ENCODE measurements at places on chromosomes 7 and 10.
A peak's percentile ranks its signal among the peaks of the same experiment; 100 is the strongest.

DNA sequence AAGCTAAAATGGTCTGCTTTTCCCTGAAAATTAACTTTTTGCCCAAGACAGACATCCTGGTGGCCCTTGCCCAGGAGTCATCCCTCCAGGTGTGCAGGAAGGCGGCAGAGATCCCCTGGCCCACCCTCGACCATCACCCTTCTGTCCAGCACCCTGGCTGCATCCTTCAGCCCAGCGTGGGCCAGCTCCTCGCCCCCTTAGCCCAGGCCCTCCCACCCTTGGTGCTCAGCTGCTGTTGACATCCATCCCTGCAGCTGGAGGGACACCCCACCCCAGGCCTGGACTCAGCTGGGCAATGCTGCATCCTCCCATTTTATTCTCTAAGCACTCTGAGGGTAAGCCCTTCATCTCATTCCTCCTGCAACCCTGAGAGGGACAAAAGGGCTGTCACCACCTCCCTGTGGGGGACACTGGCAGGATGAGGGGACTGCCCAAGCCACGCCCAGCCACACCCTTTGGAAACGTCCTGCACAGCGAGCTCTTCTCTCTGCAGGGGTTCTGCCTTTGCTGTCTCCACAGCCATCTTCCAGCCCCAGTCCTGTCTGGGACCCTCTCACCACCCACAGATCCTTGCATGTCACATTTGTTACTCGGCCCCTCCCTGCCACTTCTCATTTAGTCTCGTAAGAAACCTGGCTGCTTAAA lies 30.7 kb downstream of the EN2 start:
- no peak for DNase-seq

DNA sequence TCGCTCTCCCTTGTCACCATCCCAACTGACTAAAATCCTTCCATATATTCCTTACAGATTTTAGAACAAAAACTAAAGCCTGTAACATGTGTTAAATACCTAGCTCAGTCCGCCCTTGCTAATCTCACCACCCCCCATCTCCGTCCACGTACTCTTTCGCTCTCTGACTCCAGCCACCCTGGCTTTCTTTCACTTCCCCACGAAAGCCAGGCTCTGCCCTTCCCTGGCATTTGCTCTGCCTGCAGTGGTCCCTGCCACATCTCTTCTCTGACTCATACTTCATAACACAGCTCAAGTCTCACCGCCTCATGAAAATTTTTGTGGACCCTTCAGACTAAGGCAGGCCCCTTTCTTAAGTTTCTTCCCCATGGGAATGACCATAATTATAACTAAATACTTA lies 11.7 kb upstream of the GPAM start:
- DNase-seq: no peak

DNA sequence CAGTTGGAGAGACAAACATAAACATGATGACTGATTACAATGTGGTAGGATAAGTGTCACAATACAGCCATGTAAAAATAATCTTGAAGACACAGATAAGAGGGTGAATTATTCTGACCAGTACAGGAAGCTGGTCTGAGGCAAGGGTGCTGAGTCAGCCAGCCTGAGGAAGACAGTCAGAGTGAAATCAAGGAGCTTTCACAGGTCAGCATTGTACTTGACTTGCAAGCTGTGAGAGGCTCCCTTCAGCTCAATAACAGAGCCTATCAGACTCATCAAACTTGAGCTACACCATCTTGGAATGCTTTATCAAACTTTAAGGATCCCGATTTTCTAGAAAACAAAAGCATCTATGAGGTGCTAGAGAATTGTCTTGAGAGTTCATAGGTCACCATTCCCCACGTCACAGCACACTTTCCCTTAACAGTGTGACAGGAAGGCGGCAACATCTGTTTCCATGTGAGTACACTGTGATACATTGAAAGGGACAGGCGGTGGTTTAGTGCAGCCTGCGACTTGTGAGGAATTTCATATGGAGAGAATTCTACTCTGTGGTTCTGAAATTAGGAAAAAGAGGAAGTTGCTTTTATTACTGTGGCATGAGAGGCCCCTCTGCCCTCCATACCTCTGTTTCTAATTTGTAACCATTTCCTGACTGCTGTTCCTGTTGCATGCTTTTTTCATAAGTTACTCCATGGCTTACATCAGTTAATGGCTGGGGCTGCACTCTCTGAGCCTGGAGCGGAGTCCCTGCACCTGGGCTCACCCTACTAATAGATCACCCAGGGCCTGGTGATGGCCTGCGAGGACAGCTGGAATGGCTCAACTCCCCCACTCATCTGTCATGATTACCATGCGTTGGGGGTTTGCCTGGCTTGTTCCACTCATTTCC lies 417.1 kb downstream of the SUGCT start:
- DNase-seq: no peak

GRCh38 chr10:103676058-103676785 lies 179.2 kb downstream of the SH3PXD2A start:
- DNase-seq: no peak

- DNase-seq: no peak
Measured at GRCh38 chr7:3112479-3113134, 68.9 kb upstream of the CARD11 start.

DNA sequence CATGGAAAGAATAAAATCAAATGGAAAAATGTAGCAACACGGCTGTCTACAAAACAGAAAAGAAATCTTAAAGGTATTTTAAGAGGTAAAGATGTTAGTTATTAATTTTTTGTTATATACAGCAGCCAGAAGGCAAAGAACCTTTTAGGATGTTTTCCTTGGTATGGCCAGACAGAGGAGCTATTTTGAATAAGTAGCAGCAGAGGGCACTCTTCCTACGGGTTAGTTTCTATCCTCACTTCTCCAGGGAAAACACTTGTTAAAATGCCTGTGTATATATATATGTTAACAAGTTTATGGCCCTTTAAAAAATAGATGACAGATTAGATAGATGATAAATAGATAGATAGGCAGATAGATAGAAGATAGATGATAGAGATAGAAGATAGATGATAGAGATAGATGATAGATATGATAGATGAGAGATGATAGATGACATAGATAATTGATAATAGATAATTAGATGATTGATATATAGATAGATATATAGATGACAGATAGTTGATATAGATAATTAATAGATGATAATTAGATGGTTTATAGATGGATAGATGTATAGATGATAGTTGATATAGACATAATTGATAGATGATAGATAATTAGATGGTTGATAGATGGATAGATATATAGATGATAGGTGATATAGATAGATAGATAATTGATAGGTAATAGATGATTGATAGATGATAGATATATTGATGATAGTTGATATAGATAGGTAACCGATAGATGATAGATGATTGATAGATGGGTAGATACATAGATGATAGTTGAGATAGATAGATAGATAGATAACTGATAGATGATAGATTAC lies 57.8 kb upstream of the WIPF3 start:
- no peak for DNase-seq

DNA sequence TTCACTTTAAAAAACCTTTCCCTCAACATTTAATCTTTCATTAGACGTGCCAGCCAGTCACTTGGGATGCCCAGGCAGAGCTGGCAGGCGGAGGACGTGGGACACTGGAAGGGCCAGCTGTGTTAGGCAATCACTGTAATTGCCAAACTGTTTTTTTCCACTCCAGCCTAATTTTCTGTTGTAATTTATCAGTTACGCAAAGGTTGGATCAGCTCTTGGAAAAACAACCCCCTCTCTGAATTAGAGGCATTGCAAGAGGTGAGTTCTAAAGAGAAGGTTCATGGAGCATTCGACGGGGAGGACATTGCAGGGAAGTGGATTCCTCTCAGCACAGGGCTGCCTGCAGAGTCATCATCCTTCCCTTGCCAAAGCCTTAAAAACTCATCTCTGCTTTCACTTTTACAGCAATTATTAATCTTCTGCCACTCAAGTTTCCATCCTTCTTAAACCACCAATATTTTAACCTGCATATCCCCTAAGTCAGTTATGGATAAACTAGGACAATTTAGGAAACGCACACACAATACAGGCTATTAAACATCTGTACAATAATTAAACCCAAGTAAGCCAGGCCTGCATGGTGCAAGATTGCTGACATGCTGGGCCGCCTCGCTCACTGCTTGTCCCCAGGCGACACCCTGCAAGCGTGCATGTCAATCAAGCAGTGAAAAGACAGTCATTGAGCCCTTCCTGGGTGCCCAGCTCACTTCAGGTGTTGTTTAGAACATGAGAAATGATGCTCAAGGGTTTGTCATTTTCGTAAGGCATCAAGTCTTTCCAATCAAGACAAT lies 272.3 kb upstream of the RNF32 start:
- no peak for DNase-seq

DNA sequence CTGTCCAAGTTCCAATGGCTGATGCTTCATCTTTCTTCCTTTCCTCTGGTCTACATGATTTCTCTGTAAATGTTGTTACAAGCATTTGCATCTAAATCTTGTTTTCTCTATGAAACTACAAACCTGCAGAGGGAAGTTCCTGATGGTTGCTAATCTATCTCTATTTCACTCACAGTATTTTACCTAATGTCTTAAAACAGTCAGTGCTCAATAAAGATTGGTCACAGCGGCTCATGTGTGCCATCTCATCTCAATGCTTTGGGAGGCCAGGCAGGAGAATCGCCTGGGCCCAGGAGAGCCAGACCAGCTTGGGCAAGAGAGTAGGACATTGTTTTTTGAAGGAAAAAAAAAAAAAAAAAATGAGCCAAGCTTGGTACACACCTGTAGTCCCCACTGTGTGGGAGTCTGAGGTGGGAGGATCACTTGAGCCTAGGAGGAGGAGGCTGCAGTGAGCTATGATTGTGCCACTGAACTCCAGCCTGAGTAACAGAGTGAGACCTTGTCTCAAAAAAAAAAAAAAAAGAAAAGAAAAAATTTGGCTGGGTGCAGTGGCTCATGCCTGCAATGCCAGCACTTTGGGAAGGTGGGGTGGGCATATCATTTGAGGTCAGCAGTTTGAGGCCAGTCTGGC lies 71.3 kb upstream of the ARMC3 start:
- no peak for DNase-seq

DNA sequence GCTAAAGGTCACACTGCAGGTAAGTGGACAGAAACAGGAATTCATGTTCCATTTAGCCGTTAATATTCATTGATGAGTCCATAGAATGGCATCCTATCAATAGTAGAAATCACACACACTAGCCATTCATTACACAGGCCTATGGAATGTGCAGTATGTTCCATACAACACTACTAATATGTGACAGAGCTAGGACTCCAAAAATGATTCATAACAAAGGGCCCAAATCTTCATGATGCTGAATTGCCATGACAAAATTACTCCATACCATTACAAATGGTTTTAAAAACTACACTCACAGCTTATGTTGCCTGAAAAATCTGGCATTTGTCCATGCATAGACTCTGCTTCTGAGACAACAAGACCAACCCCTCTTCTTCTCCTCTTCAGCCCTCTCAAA lies 549.1 kb downstream of the XPNPEP1 start:
- no peak for DNase-seq

- no peak for DNase-seq
Measured at GRCh38 chr7:149855361-149856305, 17.5 kb downstream of the ZNF862 start.

DNA sequence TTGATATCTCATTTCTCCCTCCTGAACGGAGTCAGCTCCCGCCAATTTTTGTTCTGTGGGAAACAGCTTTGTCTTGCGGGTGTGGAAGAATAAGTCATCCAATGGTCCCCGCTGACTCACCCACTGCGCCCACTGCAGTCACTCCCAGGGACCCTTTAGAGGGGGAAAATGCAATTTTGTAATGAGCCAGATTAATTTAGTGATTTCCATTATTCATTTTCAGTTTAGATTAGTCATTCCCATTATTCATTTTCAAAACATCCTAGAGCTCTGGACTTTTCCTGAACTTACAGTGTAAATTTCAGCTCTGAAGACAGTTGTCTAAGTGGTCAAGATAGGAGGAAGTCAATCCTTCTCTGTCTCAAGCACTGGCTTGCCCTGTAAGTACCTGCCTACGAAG lies 154.9 kb upstream of the TMEM72 start:
- no peak for DNase-seq

DNA sequence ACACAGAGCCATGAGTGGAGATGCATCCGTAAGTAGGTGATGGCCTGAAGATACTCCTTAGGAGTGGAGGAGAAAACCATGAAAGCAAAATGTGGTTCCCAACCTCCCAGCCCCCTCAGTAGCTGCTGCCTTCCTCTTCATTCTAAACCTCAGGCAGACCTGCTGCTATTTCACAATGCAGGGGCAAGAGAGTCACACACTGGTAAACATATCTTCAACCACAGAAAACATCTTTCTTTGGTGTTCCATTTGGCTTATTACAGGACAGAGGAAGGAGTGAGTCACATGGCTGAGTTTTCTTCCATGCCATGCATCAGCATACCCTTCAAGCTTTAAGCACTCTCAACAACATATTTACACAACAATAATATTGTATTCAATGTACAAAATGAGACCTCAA lies 342.1 kb downstream of the BMPER start:
- DNase-seq: no peak

DNA sequence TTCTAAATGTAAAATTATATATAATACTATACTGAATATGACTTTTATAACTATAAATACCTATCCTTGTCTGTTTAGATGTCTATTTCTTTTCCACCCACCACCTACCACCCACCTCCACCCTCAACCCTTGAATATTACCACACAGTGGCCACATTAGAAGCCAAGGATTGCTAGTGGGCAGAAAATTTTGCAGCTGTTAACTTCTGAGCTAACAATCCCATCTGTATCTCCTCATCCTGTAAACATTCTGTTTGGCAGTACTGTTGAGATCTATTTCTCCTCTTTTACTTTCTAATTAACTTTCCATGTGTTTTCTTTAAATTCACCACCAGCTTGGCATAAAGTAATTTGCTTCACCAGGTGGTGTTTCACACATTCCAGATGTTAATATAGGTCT lies 281.1 kb upstream of the BMPER start:
- no peak for DNase-seq

GRCh38 chr7:7922684-7923385 lies 45.8 kb upstream of the GLCCI1 start:
- DNase-seq: no peak

GRCh38 chr7:43878867-43879266 lies 9.6 kb upstream of the MRPS24 start:
- no peak for DNase-seq

- DNase-seq: peak; percentile 54
Measured at GRCh38 chr10:72086466-72087391, 1.6 kb downstream of the SPOCK2 start.

DNA sequence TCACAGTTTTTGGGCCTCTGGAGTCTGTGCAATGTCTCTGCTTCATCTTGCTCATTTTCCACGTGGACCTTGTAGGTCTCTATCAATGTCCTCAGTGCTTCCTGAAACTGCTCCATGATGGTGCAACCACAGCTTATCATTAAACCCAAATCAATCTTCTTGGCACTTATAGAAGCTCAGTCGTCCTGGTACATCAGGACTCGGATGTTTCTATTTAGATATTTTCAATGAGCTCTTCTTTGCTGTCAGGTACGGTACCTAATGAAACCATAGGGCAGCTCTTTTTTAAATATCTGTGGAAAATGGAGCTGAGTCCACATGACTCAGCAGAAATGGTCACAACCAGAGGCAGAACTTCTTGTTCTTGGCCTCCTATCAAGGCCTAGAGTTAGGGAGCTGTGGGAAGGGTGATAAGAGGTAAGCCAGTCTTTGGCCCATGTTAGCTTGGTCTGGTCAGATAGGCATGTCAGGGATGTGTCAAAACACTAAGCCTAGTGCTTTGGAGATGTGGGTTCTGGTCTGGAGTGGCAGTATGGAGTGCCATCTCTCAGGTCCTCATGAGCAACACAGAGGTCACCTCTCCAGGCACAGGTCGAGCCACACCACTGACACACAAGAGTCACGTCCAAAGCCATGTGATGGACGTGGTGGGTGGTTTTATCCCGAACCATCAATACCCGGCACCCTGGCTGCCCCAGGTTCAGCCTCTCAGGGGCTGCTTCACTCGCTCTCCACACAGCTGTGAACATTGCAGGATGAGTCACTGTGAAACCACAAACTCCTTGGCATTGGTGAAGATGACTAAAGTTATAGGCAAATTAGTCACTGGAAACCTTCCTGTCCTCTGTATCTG lies 87.0 kb downstream of the TBXAS1 start:
- no peak for DNase-seq

All from stimulated activated naive CD4-positive, alpha-beta T cell (primary cell).